ENCODE measurements at places on chromosomes 16 and 17.
A peak's percentile ranks its signal among the peaks of the same experiment; 100 is the strongest.

- no peak for DNase-seq
Measured at GRCh38 chr16:58034774-58035173, 9.2 kb downstream of the MMP15 start.

DNA sequence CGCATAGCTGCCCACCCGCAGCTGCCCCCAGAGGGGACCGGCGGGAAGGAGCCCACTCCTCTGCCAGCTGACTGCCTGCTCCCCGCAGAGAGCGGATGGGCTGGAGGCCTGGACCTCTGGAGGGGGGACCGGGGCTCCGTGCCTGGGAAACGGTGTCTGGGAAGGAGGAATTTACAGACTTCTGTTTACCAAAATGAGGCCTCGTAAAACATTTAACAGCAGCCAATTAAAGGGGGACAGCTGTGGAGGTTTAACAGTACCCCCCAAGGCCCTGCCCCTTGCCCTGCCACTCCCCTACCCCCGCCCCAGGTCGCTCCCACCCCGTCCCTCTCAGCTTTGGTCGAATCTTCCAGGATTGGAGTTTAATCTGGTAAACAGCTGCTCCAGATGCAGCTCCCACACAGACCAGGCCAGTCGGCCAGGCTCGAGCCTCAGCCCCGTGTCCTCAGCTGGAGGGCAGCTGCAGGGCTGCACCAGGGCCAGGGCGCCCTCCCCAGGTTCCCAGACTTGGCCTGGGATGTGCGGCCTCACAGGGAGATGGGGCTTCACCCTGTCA, 41.1 kb downstream of the BAHCC1 start:
- no peak for DNase-seq

- DNase-seq: no peak
Measured at GRCh38 chr16:17155485-17155884, 315.3 kb downstream of the XYLT1 start.

GRCh38 chr16:8120001-8120400, 470.3 kb downstream of the TMEM114 start:
- DNase-seq: no peak

DNA sequence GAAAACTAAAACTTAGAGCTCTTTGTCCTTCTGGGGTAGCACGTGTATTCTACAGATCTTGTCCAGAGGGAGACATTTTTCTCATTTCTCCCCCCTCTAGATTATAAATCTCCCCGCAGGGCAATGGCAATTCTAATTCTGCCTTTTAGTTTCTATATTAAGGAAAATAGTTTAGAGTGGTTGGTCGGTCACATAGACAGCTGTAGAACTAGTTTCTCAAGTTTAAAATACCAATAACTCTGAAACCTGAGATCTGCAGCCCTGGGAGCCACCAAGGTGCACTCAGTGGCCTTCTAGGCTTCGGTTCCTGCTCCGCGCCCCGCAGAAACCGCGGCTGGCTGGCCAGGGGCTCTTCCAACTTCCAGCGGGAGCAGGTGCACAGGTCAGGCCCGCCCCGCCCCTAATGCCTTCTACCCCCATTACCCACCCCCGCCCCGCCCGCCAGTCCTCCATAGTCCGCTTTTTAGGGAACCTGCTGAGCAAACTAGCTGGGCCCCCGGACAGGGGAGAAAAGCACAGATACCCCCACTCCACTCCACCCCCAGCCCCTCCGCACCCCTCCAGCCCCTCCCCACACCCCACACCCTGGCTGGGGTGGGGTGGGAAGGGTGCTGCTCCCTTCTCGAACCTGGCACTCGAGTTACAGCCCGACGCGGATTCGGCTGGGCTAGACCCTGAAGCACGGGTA, 431 bp downstream of the SLFN11 start:
- no peak for DNase-seq

DNA sequence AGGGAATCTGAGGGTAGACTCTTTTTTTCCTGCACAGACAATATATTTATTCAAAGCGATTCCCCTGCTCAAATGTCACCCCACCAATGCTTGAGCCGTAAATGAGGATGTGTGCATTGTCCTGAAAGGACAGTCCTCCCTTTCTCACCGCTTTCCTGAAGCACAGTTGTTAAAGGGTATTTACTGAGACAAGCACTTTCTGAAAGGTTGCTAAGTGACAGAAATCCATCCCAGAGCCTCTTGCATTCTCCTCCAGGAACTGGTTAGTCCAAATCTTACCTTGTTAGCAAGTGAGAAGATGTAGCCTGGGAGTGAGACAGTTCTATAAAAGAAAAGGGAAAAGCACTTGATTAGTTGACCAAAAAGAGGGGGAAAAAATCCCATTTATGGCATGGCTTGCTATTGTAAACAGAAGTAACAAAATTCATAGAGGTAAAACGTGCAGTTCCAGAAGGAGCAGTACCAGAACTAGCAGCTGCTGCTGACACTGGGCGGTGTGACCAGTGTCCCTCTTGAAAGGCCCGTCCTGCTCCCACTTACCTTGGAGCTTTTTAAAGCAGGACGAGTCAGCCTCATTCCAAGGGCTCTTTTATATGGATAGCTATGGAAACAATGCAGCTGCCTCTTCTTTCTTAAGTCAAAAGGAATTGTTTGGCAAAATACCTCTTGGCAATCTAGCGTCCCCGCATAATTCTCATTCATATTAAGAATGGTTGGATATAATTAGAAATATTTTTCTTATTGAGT, at the start of gene MYH2:
Gene MYH2 (minus strand): TSS at position 563 of the 747 bp plus-strand sequence. CDS start 1,738 bp downstream, outside the sequence.
- no peak for DNase-seq

- no peak for DNase-seq
Measured at GRCh38 chr17:72199256-72199655, 78.4 kb downstream of the SOX9 start.

DNA sequence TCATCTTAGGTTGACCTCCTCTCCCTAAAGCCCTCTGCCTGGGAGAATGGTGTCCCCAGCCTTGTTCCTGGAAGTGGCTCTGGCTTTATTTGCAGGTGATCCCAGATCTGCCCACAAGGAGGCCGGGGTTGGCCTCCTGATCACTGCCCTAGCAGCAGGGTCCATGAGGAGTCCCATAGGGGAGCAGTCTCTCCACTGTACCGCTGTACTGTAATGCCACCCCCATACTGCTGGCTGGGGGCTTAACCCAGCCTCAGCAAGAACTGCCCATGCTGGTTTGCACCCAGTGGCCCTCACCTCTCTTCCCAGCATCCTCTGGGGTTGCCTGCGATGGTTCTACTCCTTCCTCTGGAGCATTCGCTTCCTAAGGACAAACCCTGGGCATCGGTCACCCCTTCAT, 39.1 kb downstream of the PSME3IP1 start:
- no peak for DNase-seq

DNA sequence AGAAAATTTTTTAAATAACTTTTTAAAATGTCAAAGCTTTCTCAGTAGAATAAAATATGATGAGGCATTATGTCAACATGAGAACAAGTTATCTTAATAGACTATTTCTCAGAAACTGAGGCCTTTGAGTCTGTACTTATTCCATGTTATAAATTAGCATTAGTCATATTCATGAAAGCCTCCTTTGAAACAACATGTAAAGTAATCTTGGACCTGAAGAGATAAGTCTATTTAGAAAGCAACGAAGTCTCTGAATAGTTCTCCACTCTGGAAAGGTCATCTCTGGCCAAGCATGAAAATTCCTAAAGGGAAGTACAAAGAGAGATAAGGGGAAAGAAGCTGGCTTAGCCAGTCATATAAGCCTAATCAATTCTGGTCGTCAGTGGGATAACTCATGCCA, 150.8 kb downstream of the CYB561 start:
- no peak for DNase-seq

- DNase-seq: no peak
Measured at GRCh38 chr16:85639529-85640253, 26.6 kb downstream of the GSE1 start.

DNA sequence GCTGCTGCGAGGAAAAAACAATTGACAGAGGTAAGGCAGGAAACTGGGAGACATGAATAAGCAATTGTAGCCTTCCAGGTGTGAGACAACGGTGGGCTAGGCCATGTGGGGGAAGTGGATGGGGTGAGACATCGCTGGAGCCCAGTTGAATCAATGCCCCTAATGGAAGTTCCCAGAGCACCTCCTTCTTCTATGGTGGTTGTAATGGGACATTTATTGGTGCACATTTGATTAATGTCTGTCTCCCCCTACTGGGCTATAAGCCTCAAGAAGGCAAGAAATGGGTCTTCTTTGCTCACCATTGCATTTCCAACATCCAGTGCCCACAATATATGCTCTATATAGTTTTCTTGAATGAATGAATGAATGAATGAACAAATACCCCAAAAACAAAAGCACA, 22.7 kb upstream of the CD300E start:
- DNase-seq: no peak

DNA sequence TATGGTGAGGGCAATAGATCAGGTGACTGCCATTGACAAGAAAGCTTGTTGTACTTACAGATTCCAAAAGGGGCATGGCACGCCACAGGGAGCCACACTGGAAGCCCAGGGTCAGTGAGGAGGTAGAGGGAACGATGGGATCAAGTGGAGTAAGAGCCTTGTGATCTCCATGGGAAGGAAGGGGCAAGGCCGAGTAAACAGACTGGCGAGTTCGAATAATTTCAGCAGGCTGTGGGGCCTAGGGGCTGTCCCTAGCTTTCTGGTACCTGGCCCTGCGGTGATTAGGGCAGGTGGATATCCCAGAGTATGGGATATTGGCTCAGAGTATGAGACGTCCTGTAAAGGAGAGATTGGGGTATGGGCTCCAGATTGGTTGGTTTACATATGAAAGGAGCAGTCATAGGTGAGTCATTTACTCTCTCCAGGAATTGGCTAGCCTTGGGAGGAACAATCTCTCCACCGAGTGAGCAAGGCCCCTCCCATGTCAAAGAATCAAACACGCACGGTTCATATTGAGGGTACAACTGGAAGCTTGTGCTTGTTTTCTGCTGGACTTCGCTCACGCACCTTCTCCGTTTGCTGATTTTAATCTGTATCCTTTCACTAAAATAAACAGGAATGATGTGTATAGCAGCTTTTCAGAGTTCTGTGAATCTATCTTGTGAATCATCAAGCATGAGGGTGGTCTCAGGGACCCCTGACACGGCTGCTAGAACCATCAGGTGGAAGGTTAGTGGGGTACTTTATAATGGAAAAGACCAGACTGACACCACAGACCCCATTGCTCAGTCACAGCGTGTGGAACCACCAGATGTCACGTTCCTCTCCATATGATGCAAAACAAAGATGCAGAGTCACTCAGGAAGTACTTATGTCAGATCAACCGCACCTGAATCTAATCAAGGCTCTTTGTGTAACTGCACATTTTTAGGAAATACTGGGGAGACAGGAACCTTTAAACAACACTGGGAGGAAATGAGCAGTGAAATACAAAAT, 27.9 kb downstream of the GABARAPL2 start:
- DNase-seq: no peak

- peak; percentile 6 for DNase-seq
Measured at GRCh38 chr16:20612551-20613480, 36.6 kb upstream of the ACSM2B start.

- no peak for DNase-seq
Measured at GRCh38 chr17:78132084-78132676, 1.6 kb downstream of the TMC8 start.

DNA sequence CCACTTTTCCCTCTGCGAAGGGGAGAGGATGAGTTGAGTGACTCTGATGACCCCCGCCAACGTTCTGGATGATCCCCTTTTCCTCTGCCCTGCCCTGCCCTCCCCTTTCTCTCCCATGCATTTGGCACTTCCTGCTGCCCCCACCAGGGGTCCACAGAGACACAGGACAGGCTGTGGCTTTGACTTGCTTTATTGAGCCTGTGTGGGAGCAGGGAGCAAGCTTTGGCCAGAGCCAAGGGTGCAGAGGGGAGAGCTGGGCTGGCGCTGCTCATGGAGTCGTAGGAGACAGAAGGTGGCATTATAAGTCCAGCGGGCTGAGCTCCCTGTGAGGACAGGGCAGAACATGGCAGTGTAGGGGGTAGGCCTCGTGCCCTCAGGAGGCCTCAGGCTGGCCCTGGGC, 1.6 kb downstream of the PPY start:
- DNase-seq: no peak

GRCh38 chr16:2532494-2533141, 1.4 kb upstream of the CEMP1 start:
- no peak for DNase-seq

DNA sequence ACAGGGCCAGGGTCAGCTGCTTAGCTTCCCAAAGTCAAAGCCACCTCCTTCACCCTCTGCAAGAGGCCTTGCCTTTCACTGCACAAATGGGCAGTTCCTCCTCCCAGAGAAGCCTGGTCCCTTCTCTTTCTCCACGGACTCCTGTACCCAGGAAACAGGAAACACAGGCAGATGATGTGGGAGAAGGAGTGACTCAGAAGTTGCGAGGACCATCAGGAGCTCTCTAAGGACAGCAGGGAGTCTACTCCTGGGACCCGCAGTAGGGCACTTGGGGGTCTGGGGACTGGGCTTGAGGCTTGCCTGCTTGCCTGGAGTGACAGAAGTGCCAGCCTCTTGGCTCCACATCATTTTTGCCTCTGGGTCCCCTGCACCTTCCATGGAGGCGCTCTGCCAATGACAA, 47.4 kb upstream of the KSR1 start:
- DNase-seq: no peak

DNA sequence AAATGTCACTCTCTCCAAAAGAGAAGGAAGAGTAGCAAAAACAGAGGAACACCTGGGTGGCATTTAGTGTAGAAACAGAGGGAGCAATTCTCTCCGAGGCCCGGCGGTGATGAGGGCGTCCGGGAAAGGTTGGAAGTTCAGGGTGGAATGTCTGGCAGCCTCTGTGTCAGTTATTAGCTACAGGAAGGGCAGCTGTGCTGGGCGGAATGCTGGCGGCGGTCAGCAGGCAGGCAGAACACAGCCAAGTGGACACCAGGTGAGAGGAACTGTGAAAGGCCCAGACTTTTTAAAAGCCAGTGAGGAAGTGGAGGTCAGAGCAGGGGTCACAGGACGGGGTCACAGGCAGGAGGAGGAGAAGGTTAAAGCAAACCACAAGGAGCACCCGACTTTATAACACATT, 238.1 kb downstream of the NTN1 start:
- DNase-seq: no peak

- no peak for DNase-seq
Measured at GRCh38 chr16:67562918-67563707, 787 bp downstream of the CTCF start.

GRCh38 chr16:57091975-57092785, at the start of gene CPNE2:
TSS of gene CPNE2 (plus strand) at chr16:57092583. CDS start at chr16:57110743, 18,160 bp downstream.
- no peak for DNase-seq

GRCh38 chr17:14886200-14886739, 378.9 kb downstream of the PMP22 start:
- DNase-seq: no peak

- DNase-seq: no peak
Measured at GRCh38 chr16:80063031-80063712, 462.6 kb upstream of the MAF start.

GRCh38 chr17:75959051-75959838, 18.4 kb upstream of the FBF1 start:
- DNase-seq: no peak

DNA sequence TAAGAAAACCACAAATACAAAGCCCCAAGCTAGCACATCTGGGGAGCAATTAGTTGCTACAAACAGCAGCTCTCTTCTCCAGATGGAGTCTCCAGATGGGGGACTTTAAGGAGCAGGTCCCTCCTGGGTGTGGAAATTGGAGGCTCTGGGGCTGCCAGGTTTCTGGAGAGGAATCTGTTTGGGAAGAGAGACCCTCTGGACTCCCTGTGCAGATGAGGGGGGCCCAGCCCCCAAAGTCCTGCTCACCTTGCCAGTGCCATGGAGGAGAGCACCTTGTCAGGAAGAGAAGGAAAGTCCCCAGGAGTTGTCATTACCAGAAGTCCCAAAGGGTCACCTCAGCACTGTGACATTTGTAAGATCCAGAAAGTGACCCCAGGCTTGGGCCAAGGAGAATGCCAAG, 14.8 kb downstream of the TEKT5 start:
- no peak for DNase-seq

- DNase-seq: no peak
Measured at GRCh38 chr16:66925322-66925840, at the start of gene RRAD. TSS of gene RRAD (minus strand) at chr16:66925535. CDS start at chr16:66925179, 356 bp downstream.
